Stimulated activated CD4-positive, alpha-beta T cell treated with anti-CD3 and anti-CD28 coated beads, TNF-alpha, amount 100 ng/mL, for 48 hours (primary cell): ENCODE measurements at places on chromosomes 2 and 18.

DNA sequence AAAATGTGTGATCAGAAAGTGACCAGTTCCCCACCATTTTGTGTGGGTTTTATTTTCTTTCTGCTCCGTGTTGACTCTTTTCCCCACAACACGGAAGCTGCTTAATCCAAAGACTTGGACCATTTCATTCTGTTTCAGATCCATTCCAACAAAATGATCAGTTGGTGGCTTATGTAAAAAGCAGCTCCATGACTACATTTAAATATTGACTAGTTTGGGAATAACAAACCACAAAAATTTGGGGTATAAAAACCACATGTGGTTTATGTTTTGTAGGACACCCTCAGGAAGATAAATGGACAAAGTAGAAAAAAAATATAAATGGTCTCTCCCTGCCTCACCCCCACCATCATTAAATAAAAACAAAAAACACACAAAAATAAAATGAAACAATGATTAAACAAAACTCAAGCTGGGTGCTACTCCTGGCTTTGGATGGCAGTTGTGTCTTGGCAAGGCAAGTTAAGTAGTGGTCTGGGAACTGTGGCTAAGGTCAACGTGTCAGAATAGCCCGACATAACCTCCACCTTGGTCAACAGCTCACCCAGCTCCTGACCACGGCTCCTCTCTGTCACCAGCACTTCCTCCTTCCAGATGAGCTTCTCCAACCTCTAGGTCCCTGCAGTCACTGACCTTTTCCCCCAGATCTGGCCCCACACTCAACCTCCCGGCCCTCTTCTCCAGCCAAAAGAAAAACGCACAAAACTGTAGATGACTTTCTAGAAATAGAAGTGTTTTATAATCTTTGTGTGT is 12.8 kb upstream of the WIPF1 start:
- DNase-seq: no peak

DNA sequence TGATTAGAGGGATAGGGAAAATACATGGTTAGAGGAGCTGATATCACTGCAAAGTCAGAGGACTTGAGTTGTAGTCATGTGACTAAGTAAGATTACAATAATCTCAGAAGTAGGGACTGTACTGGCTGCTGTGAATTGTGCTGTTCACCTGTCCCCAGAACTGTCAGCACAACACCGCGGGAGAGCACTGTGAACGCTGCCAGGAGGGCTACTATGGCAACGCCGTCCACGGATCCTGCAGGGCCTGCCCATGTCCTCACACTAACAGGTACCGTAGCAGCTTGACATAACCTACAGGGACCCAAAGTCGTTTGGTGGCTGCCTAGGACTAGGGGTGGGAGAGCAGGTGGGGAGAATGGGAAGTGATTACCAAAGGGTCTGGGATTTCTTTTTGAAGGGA is 132.8 kb upstream of the TTC39C start:
- no peak for DNase-seq

DNA sequence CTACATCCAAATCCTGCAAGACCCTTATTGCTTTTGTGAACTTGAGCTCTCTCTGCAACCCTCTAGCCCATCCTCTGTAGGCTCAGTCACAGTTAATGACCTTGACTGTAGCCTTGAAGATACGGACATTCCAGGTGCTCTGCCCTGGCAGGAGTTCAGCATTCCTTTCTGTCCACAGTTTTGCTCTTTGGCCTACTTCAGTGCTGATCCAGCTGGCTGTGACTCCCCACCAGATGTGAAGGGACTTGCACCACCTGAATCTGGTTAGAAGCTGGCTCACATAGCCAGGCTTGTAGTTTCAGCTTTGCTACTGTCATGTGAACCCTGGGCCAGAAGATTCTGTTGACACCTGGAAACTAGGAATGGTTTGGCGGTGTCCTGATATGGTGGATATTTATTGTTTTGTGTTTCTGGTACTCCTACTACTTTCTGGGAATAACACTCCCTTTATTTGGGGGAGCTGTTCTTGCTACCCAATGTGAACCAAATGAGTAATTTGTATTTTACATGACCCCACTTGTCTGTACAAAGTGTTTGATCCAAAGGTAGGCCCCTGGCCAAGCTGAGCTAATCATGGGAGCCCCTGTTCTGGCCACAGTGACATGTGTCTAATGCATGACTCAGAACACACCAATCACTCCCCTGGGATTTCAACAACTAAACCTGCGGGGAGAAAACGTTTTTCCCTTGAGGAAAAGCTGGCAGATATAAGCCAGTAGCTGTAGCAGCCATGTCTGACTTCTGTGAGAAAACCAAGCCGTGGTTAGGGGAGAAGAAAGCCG is 73.4 kb downstream of the CDCA7 start:
- no peak for DNase-seq

GRCh38 chr2:1438972-1439371 is 25.7 kb downstream of the TPO start:
- no peak for DNase-seq

GRCh38 chr18:63312019-63312409 is 7.6 kb downstream of the BCL2 start:
- DNase-seq: no peak

- DNase-seq: no peak
Observed at GRCh38 chr2:141027221-141027620, 1103.6 kb downstream of the LRP1B start.

GRCh38 chr2:207768866-207769596 is 675 bp downstream of the FZD5 start:
- DNase-seq: no peak

- DNase-seq: no peak
Observed at GRCh38 chr2:168561991-168562390, 105.9 kb downstream of the CERS6 start.

DNA sequence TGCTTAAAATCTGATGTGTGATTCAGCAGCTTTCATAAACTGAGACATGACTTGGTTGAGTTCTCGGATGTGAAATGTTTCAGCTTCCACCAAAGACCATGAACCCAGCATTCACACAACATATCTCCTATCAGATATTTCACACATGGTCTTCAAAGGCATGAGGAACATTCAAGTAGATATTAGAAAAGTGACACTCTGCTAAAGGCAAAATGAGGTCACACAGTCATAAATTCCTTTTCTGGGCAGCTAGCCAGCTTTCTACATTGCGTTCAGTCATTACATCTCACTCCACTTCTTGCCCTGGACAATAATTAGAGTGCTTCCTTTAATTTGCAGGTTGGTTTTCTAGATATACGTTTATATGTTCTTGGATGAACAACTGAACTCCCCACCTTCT is 96.7 kb downstream of the GAREM1 start:
- DNase-seq: no peak

- no peak for DNase-seq
Observed at GRCh38 chr2:119040730-119041129, 98.7 kb downstream of the MARCO start.
